Activated CD4-positive, alpha-beta T cell treated with anti-CD3 and anti-CD28 coated beads, Interleukin-2, amount 10 ng/mL, durations not matched to agents 7 days and 5 days (primary cell): ENCODE measurements at places on chromosomes 7 and 10. TPM values are rescaled to one million over a fixed set of nuclear protein-coding genes. Genes with fewer than 3 reads are reported as not detected.

DNA sequence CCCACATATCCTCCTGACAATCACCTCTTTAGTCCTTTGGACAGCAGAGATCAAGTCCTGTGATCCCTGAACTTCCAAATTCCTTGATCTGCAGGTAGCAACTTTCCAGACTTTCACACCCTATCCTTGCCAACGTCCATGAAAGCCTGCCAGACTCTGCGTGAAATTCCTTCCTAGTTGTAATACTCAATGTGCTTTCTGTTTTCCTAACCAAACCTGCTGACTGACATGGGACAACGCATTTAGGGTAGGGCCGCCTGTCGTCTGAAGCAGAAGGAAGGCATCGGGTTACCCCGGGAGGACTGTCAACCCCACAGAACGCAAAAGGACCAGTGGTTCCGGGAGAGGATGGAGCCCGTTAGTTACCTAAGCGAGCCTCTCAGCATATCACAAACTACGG is 23.9 kb downstream of the ITGA8 start:
- H3K27me3 ChIP-seq: peaks cover 12% of the 10 kb centered on the region
- no peak overlapping the region for H3K27ac ChIP-seq
- DNase-seq: no peak
- no peaks in the 10 kb centered on the region for H3K4me1 ChIP-seq
- no peak overlapping the region for H3K4me3 ChIP-seq

The DYNC1I1 gene
- total RNA-seq: not detected

DNA sequence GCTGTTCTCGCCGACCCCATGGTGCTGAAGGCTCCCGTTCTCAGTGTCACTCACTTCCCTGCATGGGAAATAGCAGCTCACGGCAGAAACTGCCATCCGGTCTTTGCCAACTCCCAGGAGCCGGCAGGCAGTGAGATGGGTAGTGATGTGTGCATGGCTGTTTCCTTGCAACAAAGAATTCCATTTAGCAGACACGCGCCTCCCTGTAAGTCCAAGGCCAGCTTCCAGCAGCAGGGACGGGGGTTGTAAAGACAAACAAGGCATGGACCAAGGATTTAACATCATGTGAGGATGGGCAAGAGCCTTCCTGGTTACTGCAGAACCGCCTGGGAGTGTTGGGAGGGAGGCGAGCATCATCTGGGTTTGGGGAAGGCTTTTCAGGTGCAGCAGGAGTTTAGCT is 273.1 kb downstream of the GLRX3 start:
- no peak overlapping the region for H3K4me3 ChIP-seq
- DNase-seq: no peak
- no peaks in the 10 kb centered on the region for H3K27me3 ChIP-seq
- no peaks in the 10 kb centered on the region for H3K4me1 ChIP-seq
- H3K27ac ChIP-seq: no peak overlapping the region
- H3K36me3 ChIP-seq: no peaks in the 10 kb centered on the region

DNA sequence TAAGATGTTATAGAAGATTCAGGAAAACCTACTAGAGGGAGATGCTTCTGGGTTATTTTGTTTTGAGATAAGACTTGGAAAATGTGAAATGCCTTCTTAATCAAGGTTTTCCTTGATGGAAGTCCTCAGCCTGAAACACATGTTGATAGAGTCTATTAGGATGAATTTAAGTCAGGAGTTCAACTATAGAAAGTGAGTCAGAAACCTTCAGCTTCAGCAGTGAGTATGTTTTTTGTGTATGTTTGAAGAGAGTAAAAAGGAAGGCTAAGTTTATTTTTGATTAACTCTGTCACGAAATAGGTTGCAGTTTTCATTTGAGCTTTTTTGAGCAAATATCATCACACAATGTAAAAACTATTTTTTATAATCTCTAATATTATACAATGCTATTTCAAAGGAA is 114.6 kb downstream of the HGF start:
- DNase-seq: no peak
- H3K27ac ChIP-seq: no peak overlapping the region
- H3K4me1 ChIP-seq: no peaks in the 10 kb centered on the region

DNA sequence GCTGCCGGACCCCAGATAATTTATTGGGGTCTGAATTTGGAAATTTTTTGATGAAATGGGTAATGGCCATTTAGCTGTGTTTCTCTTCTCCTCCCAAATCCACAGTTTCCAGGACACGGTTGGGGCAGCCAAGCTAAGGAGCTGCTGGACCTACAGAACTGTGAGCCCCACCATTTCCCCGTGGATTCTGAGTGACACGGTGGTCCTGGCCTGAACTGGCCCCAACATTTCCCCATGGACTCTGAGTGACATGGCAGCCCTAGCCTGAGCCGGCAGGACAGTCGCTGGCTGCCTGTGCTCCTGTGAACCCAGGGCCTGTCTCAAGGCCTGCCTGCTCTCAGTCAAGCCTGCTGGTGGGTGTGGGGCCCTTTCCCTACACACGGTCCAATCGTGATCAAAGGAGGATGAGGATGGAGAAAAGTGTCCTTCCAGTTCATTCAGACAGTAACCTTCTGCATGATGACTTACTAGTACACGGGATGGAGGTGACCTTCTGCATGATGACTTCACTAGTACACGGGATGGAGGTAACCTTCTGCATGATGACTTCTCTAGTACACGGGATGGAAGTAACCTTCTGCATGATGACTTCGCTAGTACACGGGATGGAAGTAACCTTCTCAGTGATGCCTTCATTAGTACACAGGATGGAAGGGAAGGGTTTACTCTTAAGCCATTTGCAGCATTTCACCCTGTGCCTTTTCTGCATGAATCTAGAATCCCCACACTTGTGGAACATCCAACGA is 359.9 kb downstream of the GLRX3 start:
- no peaks in the 10 kb centered on the region for H3K36me3 ChIP-seq
- no peaks in the 10 kb centered on the region for H3K27me3 ChIP-seq
- no peak overlapping the region for H3K27ac ChIP-seq
- DNase-seq: no peak
- no peaks in the 10 kb centered on the region for H3K4me1 ChIP-seq

- no peaks in the 10 kb centered on the region for H3K27me3 ChIP-seq
- DNase-seq: no peak
- no peak overlapping the region for H3K27ac ChIP-seq
Measured at GRCh38 chr7:119232091-119232490, 1007.6 kb downstream of the ANKRD7 start.

DNA sequence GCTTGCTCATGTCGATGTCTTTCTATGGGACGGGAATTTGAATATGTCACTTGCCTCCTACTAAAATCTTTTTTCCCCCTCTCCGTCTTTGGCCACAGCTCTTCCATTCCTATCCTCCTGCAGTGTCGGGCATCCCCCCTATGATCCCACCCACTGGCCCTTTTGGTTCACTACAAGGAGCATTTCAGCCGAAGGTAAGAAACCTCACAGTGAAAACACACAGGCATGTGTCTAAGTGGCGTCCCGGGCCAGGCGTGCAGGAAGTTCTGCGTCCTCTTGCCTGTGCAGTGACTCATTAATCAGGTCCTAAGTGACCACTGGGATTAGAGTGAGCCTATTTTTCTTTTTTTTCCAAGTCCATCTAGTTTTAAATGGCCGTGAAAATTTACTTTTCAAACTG is 360.5 kb upstream of the GALNT17 start:
- no peak for DNase-seq
- H3K27me3 ChIP-seq: no peaks in the 10 kb centered on the region
- no peak overlapping the region for H3K4me3 ChIP-seq
- peaks cover 10% of the 10 kb centered on the region for H3K4me1 ChIP-seq
- H3K27ac ChIP-seq: no peak overlapping the region
- H3K36me3 ChIP-seq: no peaks in the 10 kb centered on the region
